ENCODE measurements at places on chromosomes 11 and 22.

DNA sequence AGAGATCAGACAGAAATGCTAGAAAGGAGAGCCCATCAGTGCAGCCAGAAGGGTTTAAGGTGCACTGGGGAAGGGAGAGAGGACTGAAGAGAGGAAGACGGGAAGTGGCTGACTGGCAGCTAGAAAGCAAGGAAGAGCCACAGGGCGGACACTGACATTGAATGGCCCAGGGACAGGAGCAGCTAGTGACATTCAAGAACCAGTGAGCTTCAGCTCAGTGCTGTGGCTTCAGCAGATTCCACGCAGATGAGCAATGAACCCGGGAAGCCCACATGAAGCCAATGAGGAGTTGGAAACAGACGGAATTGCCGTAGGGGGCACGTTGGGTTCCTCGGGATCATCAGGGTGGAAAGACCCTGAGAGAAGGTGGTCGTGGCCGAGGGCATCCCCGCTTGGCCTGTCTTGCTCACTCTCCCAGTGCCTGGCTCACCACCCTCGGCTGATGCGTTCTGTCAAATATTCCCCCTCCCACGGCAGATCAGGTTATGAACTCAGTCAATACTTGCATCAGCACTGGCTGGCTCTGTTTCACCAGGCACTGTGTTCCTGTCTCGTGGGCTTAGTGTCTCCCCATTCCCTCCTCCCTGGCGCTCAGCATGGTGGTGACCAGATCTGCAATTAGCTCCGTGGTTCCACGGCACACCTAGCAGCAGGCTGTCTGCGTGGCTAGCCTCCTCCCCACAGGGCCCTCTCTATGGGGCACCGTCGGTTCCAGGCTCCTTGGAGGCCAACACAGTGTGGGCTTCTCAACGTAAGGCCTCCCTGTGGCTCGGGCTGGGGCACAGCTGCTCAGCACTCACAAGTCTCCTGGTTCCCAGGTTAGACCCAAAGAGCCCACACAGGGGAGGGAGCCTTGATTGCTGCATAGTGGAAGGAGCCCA, 145.5 kb downstream of the TRIM29 start:
- DNase-seq: no peak

DNA sequence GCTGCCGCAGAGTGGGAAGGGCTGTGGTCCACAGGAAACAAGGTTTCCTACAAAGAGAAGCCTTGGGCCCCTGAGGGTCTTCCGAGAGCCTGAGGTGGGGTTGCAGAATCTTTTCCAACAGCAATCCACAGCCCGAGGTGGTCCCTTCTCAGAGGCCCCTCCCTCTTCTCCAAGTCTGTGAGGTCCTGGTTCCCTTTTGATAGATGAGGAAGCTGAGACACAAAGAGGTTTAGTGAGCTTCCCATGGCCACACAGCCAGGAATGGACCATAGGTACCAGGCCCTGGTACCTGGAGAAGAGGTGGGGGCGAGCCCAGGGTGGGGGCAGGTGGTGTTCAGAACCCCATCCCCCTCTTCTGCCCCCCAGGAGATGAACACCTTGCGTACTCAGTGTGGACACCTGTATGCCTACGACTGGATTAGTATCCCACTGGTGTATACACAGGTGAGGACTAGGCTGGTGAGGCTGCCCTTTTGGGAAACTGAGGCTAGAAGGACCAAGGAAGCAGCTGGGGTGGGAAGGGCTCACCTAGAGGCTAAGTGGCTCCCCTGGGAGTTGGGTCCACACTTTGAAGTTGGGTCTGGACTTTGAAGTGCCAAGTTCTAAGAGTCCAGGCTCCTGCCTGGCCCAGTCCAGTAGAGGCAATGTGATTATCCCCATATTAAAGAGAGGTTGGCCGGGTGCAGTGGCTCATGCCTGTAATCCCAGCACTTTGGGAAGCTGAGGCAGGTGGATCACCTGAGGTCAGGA, 7.0 kb downstream of the BEST1 start:
- no peak for DNase-seq

- no peak for DNase-seq
Observed at GRCh38 chr11:73142128-73142377, at the start of gene FCHSD2. Gene FCHSD2 (minus strand): TSS chr11:73142318. CDS start chr11:73141877, 441 bp downstream.

DNA sequence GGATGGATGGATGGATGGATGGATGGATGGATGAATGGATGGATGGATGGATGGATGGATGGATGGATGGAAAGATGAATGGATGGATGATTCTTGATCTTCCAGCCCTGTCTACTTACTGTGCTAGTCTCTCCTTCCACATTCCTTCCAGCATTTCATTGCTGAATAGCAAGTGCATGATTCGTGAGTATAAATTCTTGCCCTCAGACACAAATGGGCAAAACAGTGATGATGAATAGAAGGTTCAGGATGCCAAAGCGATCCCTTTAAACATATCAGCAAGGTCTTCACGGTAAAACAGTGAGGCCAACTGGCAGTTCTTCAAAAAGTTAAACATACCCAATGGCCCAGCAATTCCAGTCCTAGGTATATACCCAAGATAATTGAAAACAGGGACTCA, 400.2 kb downstream of the MN1 start:
- DNase-seq: no peak

DNA sequence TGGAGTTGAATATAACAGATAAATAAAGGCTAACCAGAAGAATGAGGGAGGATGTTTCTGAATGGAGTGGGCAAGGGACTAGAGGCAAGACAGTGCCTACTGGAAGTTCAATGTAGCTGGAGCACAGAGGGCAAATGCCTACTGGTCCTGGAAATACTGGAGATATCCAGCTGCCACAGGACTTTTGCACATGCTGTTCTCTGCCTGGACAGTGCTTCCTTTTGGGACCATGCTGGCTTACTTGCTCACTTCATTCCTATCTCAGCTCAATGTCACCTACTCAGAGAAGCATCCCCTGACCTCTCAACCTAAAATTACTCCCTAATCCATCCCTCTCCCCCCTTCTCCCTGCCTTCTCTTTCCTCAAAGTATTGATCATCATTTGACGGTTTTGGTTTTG, 20.2 kb downstream of the RASD2 start:
- no peak for DNase-seq

DNA sequence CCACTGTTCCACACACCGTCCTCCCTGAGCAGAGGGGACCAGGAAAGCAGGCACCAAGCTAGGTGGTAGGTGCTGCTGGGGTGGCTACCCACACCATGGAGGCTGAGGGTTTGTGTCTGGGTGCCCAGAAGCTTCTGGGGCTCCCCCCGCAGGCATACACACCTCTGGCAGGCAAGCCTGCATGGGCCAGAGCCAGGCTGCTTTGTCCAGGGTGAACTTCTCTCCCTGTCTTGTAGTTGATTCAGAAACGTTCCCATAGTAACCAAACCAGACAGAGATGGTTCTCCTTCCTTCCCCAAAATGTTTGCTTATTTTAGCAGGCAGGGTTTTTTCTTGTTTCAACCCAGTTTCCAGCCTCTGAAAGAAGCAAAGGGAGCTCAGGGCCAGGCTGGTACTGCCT, 40.9 kb upstream of the SUSD2 start:
- no peak for DNase-seq

DNA sequence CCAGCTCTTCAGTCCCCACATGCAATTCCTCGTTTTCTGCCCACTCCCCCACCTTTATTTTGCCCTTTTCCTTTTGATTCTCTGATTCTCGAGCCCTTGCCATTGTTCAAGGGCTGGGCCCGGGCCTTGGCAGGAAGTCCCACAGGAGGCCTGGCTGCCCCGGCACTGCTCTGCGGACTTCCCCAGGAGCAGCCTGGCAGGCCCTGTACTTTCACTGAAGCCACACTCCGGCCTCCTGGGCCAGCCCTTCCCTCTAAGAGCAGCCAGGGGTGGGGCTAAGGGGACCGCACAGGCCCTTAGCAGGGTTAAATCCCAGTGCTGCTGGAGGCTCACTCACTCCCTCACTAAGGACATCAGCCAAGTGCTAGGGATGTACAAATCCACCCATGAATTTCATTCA, 4.1 kb downstream of the LRRC32 start:
- no peak for DNase-seq

DNA sequence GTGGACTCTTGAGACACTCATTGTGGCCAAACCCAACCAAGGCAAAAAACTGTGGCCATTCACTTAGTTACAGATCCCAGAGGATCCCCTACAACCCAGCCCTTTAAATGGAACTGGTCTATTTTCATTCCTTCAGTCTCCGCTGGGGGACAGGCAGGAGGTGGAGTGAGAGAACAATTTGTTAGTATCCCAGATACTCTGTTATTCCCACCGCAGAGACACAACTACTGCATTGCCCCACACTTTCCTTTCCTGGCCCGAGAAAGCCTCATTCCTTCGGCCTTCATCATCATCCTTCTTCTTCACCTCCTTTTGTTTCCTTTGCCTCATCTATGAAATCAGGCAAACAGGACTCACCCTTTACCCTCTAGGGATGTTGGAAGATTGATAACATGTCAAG, 191.1 kb downstream of the NTM start:
- DNase-seq: no peak

DNA sequence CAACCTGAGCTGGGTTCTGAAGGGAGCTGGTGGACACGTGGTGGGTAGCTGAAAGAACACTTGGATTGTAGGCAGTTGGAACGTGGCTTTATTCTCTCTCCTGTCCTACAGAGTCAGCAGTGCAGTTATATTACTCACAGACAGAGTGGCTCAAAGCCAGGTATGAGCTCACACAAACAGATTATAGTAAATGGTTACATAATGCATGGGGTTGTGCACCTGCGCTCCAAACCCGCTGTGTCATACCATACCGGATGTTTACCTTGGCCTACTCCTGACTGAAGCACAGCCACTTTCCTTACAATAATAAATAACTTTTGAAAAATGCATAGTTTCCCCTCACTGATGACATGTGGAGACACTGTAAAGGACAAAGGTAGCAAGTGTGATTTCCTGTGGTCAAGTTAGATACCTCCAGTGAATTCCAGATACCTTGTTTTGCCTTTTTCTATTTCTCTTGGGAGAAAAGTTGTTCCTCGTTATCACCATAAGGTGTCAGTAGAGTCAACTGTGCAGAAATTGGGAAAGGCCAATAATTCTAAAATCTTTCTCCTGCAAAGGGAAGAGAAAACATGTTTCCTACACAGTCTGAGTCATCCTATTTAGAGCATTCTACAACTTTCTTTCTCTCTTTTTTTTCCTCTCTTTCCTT, 13.5 kb downstream of the MS4A6A start:
- peak; percentile 83 for DNase-seq

GRCh38 chr11:70454197-70454767, 56.0 kb downstream of the CTTN start:
- no peak for DNase-seq

GRCh38 chr22:38770257-38770949, 14.6 kb upstream of the SUN2 start:
- DNase-seq: no peak

- no peak for DNase-seq
Observed at GRCh38 chr22:39214383-39215069, 30.3 kb downstream of the PDGFB start.

- DNase-seq: no peak
Observed at GRCh38 chr11:114157476-114158050, 98.1 kb downstream of the ZBTB16 start.

DNA sequence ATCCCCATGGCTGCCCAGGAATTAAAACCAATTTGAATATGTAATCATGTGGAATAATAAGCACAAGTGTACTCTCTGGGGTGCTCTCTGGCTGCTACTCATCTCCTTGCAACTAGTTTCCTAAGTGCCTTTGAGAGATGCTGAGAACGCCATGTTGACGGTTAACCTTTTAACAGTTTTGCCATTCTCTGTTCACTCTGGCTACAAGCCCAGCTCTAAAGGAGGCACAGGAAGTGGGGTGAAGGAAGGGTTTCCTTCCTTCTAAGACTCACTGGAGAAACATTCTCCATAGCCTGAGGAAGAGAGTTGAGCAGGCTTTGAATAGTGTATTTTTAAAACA, 122.0 kb upstream of the ZC3H12C start:
- DNase-seq: no peak

DNA sequence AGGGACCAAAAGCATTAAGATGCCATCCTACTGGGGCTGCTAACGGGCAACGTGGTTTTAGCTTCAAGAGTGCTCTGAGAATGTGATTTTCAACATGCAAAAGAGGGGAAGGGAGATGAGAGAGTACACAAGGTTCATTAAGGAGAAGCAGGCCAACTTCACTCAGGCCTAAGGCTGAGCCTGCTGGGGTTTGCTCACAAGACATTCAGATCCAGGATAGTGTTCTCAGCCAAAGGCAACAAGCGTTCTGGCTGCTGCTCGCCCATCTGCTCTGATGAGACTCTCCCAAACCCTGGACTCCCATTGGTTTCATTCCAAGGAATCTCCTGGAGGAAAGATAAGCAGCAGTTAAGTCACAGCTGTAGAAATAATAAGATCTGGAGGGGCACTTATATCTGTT, 23.6 kb upstream of the UPB1 start:
- no peak for DNase-seq

DNA sequence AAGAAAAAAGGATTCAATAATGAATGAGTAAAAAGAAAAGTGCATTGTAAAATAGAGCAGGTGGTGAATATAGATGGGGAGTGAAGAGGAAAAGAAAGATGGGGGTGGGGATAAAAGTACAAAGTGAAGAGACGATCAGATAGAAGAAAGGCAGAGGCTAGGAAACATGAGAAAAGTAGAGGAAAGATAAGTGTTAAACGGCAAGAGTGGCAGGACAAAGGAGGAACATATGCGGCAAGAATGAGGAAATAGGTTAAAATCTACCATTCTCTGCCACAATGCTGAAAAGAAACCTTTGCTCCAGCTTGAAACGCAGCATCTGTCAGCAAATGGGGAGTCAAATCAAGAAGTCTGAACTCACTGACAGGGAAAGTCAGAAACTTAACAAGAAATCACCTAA, 6.8 kb downstream of the FUT4 start:
- DNase-seq: peak; percentile 68

- DNase-seq: no peak
Observed at GRCh38 chr11:8641332-8641731, 41.1 kb downstream of the TRIM66 start.

DNA sequence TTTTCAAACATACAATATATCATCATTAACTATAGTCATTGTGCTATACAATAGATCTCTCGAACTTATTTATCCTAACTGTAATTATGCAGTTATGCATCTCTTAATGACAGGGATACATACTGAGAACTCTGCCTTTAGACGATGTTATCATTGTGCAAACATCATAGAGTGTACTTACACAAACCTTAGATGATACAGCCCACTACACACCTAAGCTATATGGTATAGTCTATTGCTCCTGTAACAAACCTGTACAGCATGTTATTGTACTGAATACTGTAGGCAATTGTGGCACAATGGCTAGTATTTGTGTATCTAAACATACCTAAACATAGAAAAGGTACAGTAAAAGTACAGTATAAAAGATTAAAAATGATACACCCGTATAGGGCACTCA, 27.4 kb upstream of the NRGN start:
- no peak for DNase-seq

- DNase-seq: peak; percentile 88
Observed at GRCh38 chr11:76419896-76420295, 24.9 kb upstream of the EMSY start.

GRCh38 chr11:113057038-113057437, 95.8 kb downstream of the NCAM1 start:
- DNase-seq: no peak

- DNase-seq: peak; percentile 66
Observed at GRCh38 chr11:69398529-69399492, 82.7 kb upstream of the LINC01488 start.

Data from OCI-M1 (cell line).